Left colon (tissue), 2 donors: ENCODE measurements at places on chromosomes 12 and 14. TPM values are rescaled to one million over a fixed set of nuclear protein-coding genes. Genes with fewer than 3 reads are reported as not detected.

- DNase-seq: no peak
Observed at GRCh38 chr12:43015090-43015737, 425.7 kb upstream of the PRICKLE1 start.

DNA sequence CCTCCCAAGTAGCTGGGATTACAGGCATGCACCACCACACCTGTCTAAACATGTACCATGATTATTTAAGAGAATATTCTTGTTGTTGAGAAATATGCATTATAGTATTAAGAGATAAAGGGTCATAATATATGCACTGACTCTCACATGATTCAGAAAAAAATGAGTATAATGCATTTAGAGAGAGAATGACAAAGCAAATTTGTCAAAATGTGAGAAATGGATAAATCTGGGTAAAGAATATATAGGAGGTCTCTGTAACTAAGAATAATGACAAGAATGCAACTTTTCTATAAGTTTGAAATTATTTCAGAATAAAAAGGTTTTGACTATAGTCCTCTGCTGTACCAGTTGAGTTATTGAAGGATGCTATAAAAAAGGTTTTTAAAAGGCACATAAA lies 28.1 kb upstream of the ZNF740 start:
- no peak for DNase-seq

GRCh38 chr14:81219759-81220579 lies 790 bp downstream of the GTF2A1 start:
- DNase-seq: no peak

DNA sequence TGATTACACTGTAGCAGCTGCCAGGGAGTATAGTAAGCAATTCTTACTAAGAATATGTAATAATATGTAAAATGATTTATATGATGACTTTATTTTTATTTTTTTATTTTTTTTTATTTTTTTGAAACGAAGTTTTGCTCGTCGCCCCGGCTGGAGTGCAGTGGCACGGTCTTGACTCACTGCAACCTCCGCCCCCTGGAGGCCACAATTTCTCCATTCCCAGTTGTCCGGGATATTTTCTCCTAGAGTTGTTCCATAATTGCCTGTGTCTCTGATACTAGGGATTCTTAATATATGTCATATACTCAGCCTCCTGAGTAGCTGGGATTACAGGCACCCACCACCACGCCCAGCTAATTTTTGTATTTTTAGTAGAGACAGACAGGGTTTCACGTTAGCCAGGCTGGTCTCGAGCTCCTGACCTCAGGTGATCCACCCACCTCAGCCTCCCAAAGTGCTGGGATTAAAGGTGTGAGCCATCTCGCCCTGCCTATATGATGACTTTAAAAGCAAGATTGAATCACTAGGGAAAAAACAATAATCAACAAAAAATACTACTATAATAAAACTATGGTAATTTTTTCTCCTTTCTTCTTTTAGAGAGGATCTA lies 12.2 kb upstream of the ITPR2 start:
- peak; percentile 35 for DNase-seq

- no peak for DNase-seq
Observed at GRCh38 chr14:21860172-21860571, 186.6 kb upstream of the OR4E1 start.

DNA sequence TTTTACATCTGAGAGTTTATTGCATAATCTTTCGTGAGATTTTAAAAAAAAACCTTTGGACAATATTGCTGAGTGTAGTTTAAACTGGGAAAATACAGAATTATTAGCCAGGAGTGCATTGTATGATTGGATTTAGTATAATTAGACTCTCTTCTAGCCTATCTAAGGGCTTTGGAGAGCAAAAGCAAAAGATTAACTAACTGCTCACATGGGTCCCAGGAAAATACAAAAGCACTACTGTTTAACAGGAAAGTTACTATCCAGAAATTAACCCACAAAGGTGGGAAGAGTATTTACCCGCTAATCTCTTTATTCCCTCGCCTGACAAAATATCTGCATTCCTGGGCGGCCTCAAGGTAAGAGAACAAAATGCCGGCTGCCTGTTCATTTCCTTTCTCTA lies 309.5 kb downstream of the ATXN7L3B start:
- DNase-seq: no peak

GRCh38 chr12:3973973-3974644 lies 100.9 kb upstream of the PARP11 start:
- no peak for DNase-seq

- DNase-seq: no peak
Observed at GRCh38 chr12:12724421-12725085, 7.4 kb downstream of the CDKN1B start.

- DNase-seq: no peak
Observed at GRCh38 chr12:51307655-51308593, 16.1 kb downstream of the BIN2 start.

DNA sequence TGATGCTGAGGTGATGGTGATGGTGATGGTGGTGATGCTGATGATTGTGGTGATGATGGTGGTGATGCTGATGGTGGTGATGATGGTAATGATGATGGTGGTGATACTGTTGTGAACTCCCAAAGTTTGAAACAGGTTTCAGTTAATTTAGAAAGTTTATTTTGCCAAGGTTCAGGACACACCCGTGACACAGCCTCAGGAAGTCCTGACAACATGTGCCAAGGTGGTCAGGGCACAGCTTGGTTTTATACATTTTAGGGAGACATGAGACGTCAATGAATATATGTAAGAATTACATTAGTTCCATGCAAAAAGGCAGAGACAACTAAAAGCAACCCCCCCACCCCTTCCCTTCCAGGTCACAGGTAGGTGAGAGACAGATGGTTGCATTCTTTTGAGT lies 112.8 kb upstream of the EVL start:
- DNase-seq: no peak

DNA sequence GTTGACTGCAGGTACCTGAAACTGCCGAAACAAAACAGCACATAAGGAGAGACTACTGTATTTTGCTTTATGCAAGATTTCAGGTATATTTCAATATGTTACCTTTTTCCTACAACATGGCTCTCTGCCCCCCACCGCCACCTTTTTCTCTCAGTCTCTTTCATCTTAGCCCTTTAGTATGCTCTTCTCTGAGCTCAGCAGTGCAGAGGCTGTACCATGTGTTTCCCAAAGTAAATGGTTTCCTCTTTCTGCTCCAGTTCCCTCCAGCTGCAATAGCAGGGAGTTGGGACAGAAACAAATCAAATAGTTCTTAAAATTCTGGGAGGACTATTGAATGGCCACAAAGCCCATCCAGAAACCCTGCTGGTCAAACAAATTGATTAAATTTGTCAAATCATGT lies 4.3 kb downstream of the AMN1 start:
- no peak for DNase-seq

GRCh38 chr12:61846765-61847164 lies 413.4 kb upstream of the USP15 start:
- DNase-seq: no peak

GRCh38 chr14:103894034-103894722 lies 34.1 kb upstream of the TDRD9 start:
- DNase-seq: peak; percentile 58

DNA sequence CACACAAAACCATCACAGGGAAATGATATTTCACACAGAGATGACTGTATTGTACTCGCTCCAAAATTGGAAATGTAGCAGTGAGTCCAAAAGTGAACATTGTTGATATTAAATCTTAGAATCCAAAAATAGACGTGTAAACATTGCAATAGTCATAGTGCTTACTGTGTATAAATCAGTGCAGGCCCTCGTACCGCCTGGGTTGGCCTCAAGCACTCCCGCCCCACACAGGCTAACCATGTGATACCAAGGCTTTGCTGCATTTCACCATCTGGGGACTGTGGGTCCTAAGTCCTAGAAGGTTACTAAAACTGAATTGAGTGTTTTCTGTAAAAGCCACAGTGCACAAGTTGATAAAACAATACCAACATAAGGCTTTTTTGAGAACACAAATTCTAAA lies 107.3 kb downstream of the PPP2R5E start:
- DNase-seq: peak; percentile 70

The PGF gene
- 1.3 TPM for total RNA-seq

The TMEM132D gene
- 0.25 TPM for total RNA-seq

The OR6C2 gene
- not detected for total RNA-seq

The NAP1L1 gene
- 126 TPM for total RNA-seq

The TSPAN19 gene
- total RNA-seq: not detected

The TAS2R46 gene
- 0.95 TPM for total RNA-seq

The GLIPR1L1 gene
- total RNA-seq: not detected
